ENCODE measurements at places on chromosomes 16 and 17. TPM values are rescaled to one million over a fixed set of nuclear protein-coding genes. Genes with fewer than 3 reads are reported as not detected.

- no peak overlapping the region for H3K27ac ChIP-seq
- H3K36me3 ChIP-seq, result peaks cover 61% of the 10 kb centered on the region
- no peak overlapping the region for H3K4me3 ChIP-seq
- H3K27me3 ChIP-seq, result no peaks in the 10 kb centered on the region
- H3K4me1 ChIP-seq, result peaks cover 9% of the 10 kb centered on the region
Measured at GRCh38 chr17:63824362-63824761, 2.9 kb upstream of the PSMC5 start.

- H3K27me3 ChIP-seq, result no peaks in the 10 kb centered on the region
- H3K4me1 ChIP-seq, result peaks cover 5% of the 10 kb centered on the region
- DNase-seq, result no peak
- no peak overlapping the region for H3K4me3 ChIP-seq
- H3K36me3 ChIP-seq, result no peaks in the 10 kb centered on the region
- no peak overlapping the region for H3K27ac ChIP-seq
Measured at GRCh38 chr17:13525876-13526275, 75.9 kb downstream of the HS3ST3A1 start.

DHX38 gene
- 62.3 TPM for total RNA-seq

DNA sequence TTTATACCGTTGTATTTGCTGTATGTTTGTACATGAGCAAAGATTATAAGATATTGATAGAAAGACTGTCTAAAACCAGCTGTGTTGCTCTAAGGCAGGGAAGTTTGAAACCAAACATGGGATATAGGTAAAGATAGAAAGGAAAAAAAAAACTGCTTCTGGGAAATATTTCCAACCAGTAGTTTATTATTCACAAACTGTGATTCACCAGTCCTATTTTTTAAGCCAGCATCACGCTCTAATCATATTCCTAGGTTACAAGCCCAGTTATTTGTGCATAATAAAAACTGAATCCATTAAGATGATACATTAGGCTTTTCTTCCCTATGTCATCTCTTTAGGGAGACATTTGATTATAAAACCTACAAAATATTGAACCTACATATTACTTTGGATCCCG, 4.0 kb downstream of the ERN1 start:
- no peak overlapping the region for H3K4me3 ChIP-seq
- no peak for DNase-seq
- peaks cover 11% of the 10 kb centered on the region for H3K4me1 ChIP-seq
- no peak overlapping the region for H3K27ac ChIP-seq
- H3K36me3 ChIP-seq, result no peaks in the 10 kb centered on the region

GRCh38 chr17:624341-624860, 90.2 kb downstream of the VPS53 start:
- DNase-seq, result no peak
- H3K27me3 ChIP-seq, result no peaks in the 10 kb centered on the region
- H3K36me3 ChIP-seq, result peaks cover 41% of the 10 kb centered on the region
- H3K4me1 ChIP-seq, result peaks cover 3% of the 10 kb centered on the region
- H3K27ac ChIP-seq, result no peak overlapping the region

SOX15 gene
- 1.2 TPM for total RNA-seq

GRCh38 chr17:68603027-68603426, 1.9 kb upstream of the FAM20A start:
- no peak overlapping the region for H3K4me3 ChIP-seq
- H3K27ac ChIP-seq, result no peak overlapping the region
- no peaks in the 10 kb centered on the region for H3K36me3 ChIP-seq
- H3K27me3 ChIP-seq, result peaks cover 32% of the 10 kb centered on the region
- H3K4me1 ChIP-seq, result peaks cover 17% of the 10 kb centered on the region
